ENCODE measurements at places on chromosomes 2 and 18.

DNA sequence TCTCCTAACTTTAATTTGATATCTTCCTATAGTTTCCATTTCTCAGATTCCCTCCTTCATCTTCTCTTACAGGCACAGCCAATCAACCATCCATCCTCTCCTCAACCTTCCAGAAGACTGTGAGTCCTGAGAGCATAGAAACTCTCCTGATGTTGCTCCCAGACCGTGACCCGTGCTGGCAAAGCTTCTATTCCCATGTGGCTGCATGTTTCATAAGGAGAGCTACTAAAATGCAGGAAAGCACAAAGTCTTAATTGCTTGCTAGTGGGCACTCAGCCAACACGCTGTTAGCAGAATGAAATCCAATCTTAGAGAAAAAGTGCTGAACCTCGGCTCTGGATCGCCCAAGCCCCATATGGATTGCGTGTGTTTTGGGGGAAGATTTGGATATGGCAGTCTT is 1244.7 kb upstream of the ZEB2 start:
- no peak for DNase-seq

- no peak for DNase-seq
Measured at GRCh38 chr2:27527182-27527581, 30.5 kb downstream of the GCKR start.

GRCh38 chr2:186101616-186102015 is 363.0 kb downstream of the FSIP2 start:
- DNase-seq, result no peak

GRCh38 chr2:45821558-45822271 is 170.2 kb downstream of the PRKCE start:
- no peak for DNase-seq

DNA sequence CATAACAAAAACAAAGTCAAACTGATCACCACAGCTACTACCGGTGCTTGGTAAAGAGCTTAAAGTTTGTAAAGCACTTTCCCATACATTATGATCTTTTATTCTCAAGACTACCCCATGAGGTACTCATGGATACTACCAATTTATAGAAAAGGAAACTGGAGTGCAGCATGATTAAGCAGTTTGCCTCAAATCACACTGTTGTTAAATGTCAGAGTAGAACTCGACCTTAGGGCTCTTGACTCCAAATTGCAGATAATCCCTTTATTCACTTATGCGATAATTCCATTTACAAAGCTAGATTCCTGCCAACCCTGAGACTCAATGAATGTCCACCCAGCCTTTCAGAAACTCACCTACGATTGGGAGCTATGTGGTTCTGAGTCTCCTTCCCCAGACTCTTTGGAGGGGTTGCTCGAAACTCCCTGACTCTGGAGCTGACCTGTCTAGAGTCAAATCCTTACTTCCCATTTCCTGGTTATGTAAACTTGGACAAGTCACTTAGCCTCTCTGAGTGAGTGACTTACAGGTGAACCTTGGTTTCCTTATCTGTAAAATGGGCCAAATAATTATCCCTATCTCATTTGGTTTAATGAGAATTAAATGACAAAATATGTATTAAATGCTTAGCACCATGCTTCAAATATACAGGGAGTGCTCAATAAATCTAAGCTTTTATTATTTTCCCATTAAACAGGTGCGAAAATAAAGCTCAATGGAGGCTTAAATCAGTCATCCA is 47.4 kb downstream of the PSD4 start:
- no peak for DNase-seq

GRCh38 chr18:31093880-31094279 is 8.3 kb downstream of the DSC2 start:
- DNase-seq, result no peak

DNA sequence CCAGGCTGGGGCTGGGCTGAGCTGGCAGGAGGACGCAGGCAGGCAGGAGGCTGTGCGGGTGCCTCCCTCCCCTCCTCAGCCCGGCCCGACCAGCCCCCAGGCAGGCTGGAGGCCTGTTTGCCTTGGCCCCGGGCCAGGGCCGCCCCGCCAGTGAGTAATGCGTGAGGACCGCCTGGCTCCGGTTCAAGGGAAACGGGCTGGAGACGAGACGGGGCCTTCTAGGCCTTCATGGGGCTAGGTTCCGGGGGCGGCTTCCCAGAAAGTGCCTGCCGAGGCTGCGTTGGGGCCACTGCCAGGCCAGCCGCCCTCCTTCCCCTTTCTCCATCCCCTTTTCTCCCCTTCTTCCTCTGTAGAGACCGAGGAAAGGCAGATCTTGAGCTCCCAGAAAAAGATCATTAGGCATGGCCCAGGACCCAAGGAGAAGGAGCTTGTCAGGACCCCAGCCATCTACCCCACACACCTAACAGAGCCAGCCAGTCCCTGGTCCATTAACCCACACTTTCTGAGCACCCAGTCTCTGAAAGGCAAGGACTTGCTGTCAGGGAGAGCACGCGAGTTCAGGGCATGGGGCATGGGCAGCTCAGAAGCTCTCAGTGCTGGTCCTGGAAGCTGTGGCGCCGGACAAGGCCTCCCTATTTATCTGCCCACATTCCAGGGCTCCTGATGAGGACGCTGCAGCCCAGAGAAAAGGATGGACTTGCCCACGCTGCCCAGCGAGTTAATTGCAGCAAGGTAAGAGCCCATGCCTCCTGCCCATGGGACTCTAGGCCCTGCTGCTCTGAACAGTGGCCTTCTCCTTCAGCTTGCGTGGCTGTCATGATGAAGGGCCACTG is 48.5 kb downstream of the SMAD7 start:
- peak; percentile 54 for DNase-seq

- peak; percentile 52 for DNase-seq
Measured at GRCh38 chr2:98912221-98912851, 23.7 kb downstream of the CRACDL start.

- peak; percentile 90 for DNase-seq
Measured at GRCh38 chr2:86368161-86368824, 30.9 kb upstream of the REEP1 start.

DNA sequence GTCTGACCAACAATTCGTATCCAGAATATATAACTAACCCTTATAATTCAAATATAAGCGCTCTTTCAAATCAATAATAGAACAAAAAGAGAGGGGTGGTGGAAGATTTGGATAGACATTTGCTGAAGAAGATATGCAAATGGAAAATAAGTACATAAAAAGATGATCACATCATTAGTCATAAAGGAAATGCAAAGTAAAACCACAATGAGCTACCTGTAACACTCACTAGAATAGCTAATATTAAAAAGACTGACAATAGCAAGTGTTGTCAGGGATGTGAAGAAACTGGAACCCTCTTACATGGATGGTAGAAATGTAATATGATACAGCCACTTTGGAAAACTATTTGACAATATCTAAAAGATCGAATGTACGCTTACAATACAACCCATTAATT is 84.9 kb upstream of the MRPS9 start:
- DNase-seq, result no peak

- no peak for DNase-seq
Measured at GRCh38 chr2:200125444-200126284, 170.3 kb downstream of the MAIP1 start.
